ENCODE measurements at places on chromosomes 5 and 9.
A peak's percentile ranks its signal among the peaks of the same experiment; 100 is the strongest.

DNA sequence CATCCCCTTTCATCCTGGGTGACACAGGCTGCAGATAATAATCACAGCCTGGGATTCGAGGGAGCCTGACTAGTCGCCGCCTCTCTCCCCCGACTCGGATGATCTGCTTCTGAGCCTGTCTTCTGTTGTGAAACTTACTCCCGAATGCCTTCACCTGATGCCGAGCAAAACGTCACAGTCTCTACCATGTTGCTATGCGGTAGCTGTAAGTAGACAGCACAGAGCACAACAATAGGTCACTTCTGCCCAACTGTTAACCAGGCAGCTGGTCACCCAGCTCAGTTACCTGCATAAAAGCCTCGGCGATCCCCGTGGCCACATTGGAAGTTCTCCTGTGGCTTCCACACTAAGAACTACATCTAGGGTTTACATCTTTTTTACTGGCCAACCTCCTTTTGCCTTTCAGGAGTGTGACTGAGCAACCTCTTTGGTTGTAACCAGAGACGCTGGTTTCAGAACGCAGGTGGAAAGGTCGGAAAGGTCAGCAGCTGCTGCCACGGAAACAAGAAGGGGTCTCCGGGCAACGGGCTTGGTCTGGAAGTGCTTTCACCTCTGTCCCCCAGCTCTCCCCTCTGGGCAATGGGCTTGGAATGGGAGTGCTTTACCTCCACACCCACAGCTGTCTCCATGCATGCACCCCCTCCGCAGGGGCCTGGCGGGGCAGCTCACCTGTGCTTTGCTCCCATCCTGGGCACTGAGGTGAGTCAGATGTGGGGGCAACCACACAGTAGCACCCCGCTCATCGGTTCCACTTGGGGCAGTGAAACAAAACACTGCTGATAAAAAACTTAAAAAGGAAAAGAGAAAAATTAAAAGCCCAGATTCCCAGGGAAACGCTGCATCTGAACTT, 7.6 kb upstream of the PPP1R26 start:
- no peak for DNase-seq

DNA sequence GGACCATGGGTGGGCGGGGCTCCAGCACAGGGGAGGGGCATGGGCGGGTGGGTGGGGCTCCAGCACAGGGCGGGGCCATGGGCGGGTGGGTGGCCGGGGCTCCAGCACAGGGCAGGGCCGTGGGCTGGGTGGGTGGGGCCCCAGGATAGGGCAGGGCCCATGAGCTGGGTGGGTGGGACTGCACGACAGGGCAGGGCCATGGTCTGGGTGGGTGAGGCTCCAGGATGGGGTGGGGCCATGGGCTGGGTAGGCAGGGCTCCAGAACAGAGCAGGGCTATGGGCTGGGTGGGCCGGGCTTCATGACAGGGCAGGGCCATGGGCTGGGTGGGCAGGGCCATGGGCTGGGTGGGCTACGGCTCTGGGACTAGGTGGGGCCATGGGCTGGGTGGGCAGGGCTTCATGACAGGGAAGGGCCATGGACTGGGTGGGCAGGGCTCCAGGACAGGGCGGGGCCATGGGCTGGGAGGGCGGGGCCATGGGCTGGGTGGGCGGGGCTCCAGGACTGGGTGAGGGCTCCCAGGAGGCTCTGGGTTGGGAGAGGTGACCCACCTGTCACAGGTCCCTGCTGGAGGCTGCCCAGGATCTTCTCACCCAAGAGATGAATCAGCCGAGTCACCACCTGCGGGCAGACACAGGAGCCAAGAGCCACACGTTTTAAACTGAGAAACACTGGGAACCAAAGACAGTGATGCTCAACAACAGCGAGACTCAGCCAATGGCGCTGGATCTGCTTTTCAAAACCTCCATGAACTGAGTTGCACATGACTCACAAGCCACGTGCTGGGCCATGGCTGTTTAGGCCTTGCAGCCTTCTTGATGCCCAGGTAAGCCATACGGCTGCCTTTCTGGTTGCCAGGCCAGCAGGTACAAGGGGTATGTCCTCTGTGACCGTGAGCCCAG, 33.6 kb upstream of the NSMF start:
- DNase-seq, result peak; percentile 45

- no peak for DNase-seq
These were observed 39.5 kb downstream of the FAM174A start for GRCh38 chr5:100574716-100575115.

GRCh38 chr5:134447815-134448520, 36.3 kb upstream of the CDKN2AIPNL start:
- no peak for DNase-seq

DNA sequence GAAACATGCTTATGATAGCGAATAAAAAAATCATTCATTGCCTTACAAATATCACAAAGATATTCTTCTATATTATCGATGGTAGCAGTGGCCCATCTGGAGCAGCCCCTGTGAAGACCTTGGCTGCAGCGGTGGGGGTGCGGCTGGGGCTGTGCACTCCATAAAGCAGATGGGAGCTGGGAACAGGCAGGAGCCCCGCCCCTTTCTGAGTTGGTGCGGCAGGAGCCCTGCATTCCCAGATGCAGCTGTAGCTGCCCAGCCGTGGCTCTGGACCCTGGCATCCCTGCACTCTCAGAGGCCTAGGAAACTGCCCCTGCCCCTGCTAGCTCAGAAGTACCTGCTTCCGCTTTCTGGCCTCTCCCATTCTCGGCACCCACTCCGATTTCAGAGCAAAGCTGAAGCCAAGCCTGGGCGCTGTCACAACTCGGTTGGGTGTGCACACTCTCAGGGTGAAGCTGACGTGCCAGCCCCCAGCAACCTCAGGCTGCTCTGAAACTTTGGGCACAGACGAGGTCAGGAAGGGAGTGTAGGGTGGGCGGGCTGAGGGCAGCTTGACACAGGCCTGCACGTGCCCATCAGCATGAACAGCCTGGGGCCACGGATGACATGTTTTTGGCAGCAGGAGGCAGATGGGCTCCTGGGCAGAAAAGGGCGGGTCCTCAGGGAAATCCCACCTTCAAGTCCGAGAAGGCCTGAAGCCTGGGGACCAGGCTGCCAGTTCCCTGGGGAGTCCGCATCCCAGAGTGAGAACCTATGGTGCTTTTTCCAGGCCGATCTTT, 1440.8 kb upstream of the ACO1 start:
- no peak for DNase-seq

DNA sequence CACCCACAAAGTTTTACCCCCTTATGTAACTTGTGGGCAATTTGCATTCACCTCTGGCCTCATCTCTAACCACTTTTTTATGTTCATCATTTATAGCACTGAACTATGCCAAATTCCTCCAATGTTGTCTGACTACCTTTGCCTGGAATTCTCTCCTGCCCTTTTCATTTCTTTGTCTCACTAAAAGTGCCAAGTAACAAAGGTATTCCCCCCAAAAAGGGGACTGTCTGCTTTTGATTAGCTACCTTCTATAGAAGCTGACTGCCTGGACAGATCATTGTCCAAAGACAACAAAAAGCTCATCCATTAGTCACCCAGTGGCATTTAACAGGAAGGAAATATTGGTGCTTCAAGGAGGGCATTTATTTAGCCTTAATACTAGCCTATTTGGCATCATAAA, 189.9 kb upstream of the VCAN start:
- peak; percentile 53 for DNase-seq
